H1 (cell line): ENCODE measurements at places on chromosomes 13 and 19.

GRCh38 chr13:71603255-71603654 is 263.7 kb downstream of the DACH1 start:
- no peak for DNase-seq

GRCh38 chr13:33213024-33213768 is 72.4 kb downstream of the STARD13 start:
- no peak for DNase-seq

GRCh38 chr19:17357078-17357666 is 19.8 kb downstream of the GTPBP3 start:
- DNase-seq: no peak

DNA sequence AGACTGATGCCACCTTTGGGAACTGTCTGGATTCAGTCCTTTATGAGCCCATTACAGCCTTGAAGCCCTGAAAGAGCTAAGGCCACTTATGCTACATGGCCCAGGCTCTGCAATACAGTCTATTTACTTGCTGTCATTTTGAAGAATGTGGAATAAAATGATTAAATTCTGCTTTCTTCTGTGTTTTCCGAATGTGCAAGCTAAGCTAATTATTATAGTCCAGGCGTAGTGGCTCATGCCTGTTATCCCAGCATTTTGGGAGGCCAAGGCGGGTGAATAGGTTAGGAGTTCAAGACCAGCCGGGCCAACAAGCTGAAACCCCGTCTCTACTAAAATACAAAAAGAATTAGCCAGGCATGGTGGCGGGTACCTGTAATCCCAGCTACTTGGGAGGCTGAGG is 142.5 kb downstream of the TEX29 start:
- DNase-seq: peak; percentile 7

- DNase-seq: no peak
These were observed 1.1 kb downstream of the MIER2 start for GRCh38 chr19:343451-343931.

DNA sequence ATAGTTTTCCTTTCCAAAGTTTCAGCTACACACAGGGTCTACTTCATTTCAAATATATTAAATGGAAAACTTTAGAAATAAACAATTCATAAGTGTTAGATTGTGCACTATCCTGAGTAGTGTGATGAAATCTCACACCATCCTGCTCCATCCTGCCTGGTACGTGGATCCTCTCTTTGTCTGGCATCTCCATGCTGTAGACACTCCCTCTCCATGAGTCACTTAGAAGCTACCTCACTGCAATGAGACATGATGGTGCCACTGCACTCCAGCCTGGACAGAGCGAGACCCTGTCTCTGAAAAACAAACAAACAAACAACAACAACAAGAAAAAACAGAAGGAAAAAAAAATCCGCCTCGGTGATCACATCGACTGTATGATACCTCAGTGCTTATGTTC is 191.8 kb downstream of the PCCA start:
- DNase-seq: no peak

DNA sequence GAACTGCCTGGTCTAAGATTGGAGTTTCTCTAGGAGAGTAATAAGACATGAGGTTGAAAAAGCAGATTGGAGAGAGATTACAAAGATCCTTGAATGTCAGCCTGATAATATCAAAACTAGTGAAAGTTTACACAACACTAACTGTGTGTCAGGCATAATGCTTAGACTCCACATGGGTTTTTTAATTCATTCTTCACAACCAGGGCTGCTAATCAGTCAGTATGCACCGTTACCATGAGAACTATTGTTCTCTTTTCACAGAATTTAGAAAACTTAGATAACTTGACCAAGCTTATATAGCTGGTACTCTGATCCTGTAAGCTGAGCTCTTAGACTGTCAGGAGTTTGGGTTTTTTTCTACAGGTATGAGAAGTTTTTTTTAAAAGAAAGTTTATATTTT is 46.6 kb upstream of the TSC22D1 start:
- no peak for DNase-seq

DNA sequence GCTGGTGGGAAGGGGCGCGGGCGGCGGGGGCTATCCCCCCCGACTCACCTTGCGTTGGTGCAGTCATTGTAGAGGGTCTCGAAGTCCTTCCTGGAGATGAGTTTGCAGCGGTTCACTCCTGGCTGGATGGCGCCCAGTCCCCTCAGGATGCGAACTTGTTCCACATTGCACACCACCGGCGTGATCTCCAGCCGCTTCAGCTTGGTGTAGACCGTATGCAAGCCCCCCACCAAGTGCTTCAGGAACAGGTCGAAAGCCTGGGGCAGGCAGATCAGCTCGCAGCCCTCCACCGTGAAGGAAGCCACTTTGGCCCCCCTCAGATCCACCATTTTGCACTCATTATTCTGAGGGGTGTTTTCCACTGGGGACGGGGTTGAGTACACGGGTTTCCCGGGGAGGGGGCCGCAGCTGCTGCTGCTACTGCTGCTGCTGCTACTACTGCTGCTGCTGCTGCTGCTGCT is 1.1 kb downstream of the DACH1 start:
- no peak for DNase-seq

GRCh38 chr19:49335784-49336481 is 727 bp downstream of the CD37 start:
- no peak for DNase-seq

- DNase-seq: no peak
These were observed 9.9 kb upstream of the SMIM17 start for GRCh38 chr19:56633021-56633420.

DNA sequence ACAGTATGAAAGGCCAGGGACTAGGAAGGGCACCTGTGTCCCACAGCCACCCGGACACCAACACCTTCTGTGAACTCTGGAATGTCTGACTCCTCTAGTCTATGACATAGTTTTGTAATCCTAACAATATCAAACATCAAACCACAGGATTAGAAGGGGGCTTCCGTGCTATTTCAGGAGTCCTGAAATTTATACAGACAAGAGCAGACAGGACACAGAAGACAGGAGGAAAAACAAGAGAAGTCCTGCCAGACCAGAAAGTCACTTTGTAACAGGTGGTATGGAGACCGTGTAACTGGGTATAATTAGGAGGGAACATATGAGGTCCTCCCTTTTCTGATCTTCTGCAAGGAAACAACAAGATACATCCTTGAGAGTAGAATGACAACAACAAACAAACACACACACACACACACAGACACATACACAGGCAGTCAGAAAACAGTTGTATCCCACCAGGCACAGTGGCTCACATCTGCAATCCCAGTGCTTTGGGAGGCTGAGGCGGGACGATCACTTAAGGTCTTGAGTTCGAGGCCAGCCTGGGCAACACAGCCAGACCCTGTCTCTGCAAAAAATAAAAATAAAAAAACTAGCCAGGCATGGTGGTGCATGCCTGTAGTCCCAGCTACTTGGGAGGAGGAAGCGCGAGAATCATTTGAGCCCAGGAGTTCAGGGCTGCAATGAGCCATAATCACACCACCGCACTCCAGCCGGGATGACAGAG is 13.1 kb downstream of the INSR start:
- no peak for DNase-seq

DNA sequence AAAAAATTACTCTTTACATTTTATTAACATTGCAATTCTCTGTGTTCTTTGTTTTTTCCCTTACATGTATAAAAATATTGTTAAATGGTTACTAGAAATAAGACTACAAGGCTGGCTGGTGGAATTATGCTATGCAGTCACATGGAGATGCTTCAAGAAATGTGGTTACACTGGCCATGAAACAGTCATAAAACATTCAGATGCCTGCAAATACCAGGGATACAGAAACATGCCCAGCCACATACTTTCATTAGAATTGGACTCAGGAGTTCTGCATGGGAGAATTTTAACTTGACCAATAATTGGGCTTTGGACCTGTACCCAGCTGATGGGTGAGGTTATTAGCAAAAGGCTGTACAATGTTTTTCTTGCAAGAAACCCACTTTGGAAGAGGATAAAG is 1407.7 kb upstream of the SLC10A2 start:
- no peak for DNase-seq

DNA sequence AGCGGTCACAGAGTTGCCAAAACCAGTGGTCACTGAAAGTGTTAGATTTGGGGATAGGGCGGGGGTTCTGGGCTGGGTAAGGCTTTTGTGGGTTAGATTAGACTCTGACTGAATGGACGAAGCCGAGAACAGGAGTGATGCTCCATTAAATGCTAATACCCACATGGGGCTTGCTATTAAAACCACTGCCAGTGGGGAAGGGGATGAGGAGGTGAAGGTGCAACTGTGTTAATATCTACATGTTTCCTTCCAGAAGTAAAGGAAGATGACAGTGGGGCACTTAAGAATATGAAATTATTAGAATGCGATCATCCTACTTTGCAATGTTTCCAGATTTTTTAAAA is 573 bp upstream of the ZNF614 start:
- no peak for DNase-seq

DNA sequence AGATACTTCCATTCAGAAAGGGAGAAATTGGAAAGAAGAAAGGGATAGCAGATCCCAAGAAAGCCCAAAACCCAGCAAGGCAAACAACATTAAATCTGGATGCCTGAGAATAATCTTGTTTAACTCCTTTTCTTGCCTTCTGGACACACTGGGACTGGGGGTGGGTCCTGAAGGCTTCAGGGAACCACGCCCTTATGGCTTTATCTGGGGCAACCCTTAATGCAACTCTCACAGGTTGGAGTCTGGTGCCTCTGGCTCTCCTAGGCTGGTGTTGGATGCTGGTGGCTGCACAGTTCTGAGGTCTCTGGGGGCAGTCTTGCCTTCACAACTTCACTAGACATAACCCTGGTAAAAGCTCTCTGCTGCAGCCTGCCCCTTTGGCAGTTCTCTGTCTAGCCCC is 27.9 kb downstream of the PAN3 start:
- DNase-seq: no peak

GRCh38 chr13:92390217-92390616 is 836.4 kb upstream of the GPC6 start:
- DNase-seq: no peak

DNA sequence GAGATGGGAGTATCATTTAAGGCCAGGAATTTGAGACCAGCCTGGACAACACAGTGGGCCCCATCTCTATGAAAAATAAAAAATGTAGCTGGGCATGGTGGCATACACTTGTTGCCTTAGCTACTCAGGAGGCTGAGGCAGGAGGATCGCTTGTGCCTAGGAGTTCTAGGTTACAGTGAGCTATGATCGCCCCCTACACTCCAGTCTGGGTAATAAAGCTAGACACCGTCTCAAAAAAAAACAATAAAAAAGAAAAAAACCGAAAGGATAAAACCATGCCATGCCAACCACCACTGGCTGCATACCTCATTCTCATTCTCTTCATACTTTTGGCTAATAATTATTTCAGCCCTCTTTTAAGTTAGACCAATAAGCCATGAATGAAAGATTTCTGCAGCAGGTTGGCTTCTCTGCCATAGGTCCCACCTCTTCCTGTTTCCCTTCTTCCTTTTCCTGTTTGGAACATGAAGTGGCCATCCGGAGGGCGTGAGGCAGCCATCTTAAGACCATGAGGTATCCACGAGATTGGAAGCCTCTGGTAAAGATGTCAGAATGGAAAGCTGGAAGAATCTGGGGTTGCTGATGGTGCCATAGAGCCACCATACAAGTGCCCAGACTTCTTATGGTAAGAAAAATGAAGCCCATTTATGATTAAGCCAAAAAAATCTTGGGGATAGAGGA is 171.3 kb downstream of the CACNA1A start:
- DNase-seq: no peak

GRCh38 chr13:102960959-102961358 is 105.3 kb downstream of the SLC10A2 start:
- no peak for DNase-seq
